Neural crest cell (in vitro differentiated cells): ENCODE measurements at places on chromosomes 11 and 22. TPM values are rescaled to one million over a fixed set of nuclear protein-coding genes. Genes with fewer than 3 reads are reported as not detected.

The PARVG gene
- 0.14 and 0.23 TPM in 2 replicates for total RNA-seq

The ESRRA gene
- total RNA-seq = 33.8 and 34.7 TPM in 2 replicates

The SSTR3 gene
- total RNA-seq = 0.09 TPM in 2 replicates

The CENPM gene
- 47.3 and 48.9 TPM in 2 replicates for total RNA-seq

The SLC37A2 gene
- total RNA-seq = 0.98 and 1.2 TPM in 2 replicates

The ACTN3 gene
- total RNA-seq = 0.16 and 0.35 TPM in 2 replicates

The NLRP14 gene
- 0.30 and 0.51 TPM in 2 replicates for total RNA-seq

The TP53AIP1 gene
- total RNA-seq = 0.25 TPM in 1 of 2 replicates, not detected in the other

The OR51B4 gene
- not detected in 2 replicates for total RNA-seq

DNA sequence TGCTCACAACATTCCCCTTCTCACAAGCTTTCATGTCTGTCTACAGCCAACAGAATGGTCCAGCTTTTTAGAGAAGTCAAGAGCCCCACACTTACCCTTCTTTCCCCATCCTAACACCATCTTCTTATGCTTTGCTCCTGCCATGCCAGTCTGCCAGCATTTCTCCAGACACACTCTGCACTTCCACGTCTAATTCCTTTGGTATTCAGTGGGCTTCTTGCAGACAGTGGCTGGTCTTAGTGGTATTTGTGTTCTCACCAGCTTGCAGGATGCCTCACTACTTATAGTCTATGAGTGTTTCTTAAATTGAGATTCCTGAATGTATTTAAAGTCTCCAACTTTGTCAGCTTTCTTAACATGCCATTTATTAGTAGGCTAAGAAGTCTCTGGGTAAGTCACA lies 154.4 kb downstream of the BBOX1 start:
- no peak overlapping the region for H3K27ac ChIP-seq
- H3K27me3 ChIP-seq = no peaks in the 10 kb centered on the region
- DNase-seq = no peak
- H3K4me1 ChIP-seq = no peaks in the 10 kb centered on the region
- H3K4me3 ChIP-seq = no peak overlapping the region

- no peak overlapping the region for H3K4me3 ChIP-seq
- DNase-seq = no peak
- H3K27me3 ChIP-seq = no peaks in the 10 kb centered on the region
- H3K27ac ChIP-seq = no peak overlapping the region
- peaks cover 15% of the 10 kb centered on the region for H3K4me1 ChIP-seq
These were observed 187.8 kb downstream of the MIAT start for GRCh38 chr22:26845021-26845743.

DNA sequence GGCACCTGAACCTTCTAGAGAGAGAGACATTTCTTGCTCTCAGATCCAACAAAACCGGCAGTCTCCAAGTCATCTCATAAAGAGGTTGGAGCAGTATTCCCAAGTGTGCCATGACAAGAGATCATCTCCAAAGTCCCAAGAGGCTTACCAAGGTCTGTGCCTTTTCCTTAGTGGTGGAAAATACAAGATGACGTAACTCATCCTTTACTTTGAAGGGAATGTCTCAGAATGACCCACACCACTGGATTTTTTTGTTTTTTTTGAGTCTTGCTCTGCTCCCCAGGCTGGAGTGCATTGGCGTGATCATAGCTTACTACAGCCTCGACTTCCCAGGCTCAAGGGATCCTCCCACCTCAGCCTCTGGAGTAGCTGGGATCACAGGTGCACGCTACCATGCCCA lies 71.0 kb upstream of the SLC22A12 start:
- peaks cover 83% of the 10 kb centered on the region for H3K27me3 ChIP-seq
- DNase-seq = no peak
- H3K36me3 ChIP-seq = no peaks in the 10 kb centered on the region
- no peaks in the 10 kb centered on the region for H3K4me1 ChIP-seq

GRCh38 chr22:35539910-35540594 lies 579 bp upstream of the RASD2 start:
- peaks cover 68% of the 10 kb centered on the region for H3K27me3 ChIP-seq
- peak overlapping the region; percentile 80 for H3K4me3 ChIP-seq
- peak; percentile 52 for DNase-seq
- no peaks in the 10 kb centered on the region for H3K4me1 ChIP-seq
- no peak overlapping the region for H3K27ac ChIP-seq
- no peaks in the 10 kb centered on the region for H3K36me3 ChIP-seq

GRCh38 chr11:75035911-75036565 lies 47.3 kb downstream of the NEU3 start:
- no peak overlapping the region for H3K4me3 ChIP-seq
- peaks cover 3% of the 10 kb centered on the region for H3K36me3 ChIP-seq
- H3K27me3 ChIP-seq = peaks cover 3% of the 10 kb centered on the region
- H3K4me1 ChIP-seq = no peaks in the 10 kb centered on the region

GRCh38 chr11:4181782-4182721 lies 87.5 kb downstream of the RRM1 start:
- no peaks in the 10 kb centered on the region for H3K4me1 ChIP-seq
- peak; percentile 57 for DNase-seq
- H3K27me3 ChIP-seq = no peaks in the 10 kb centered on the region
- H3K4me3 ChIP-seq = no peak overlapping the region
- H3K36me3 ChIP-seq = no peaks in the 10 kb centered on the region

GRCh38 chr11:117303101-117303500 lies 12.0 kb downstream of the BACE1-AS start:
- H3K4me1 ChIP-seq = peaks cover 31% of the 10 kb centered on the region
- no peak overlapping the region for H3K27ac ChIP-seq
- H3K4me3 ChIP-seq = no peak overlapping the region
- H3K27me3 ChIP-seq = no peaks in the 10 kb centered on the region

DNA sequence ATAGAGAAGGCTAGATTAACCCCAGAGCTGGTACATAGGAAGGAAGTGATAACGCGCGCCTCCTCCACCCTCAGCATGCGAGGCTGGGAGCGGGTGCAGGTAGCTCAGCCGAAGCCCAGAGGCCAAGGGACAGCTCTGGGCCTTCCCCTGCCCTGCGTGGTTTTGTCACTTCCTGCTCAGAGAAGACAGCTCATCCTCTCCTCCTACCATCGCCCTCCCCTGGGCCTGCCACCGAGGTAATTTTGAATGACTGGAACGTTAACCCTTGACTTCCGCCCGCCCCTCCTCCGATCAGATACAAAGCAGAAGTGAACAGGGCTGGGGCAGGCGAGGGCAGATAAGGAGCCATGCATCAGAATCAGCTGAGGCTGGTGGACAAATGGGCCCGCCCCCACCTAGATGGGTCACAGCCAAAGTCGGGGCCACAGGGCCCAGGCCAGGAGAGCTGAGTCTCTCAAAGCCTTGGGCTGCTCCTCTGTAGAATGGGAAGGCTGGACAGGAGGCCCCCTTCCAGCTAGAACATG lies 1.6 kb downstream of the RAC2 start:
- H3K27ac ChIP-seq = peak overlapping the region; percentile 35
- no peaks in the 10 kb centered on the region for H3K36me3 ChIP-seq
- peaks cover 6% of the 10 kb centered on the region for H3K4me1 ChIP-seq
- no peak for DNase-seq
- H3K4me3 ChIP-seq = no peak overlapping the region

DNA sequence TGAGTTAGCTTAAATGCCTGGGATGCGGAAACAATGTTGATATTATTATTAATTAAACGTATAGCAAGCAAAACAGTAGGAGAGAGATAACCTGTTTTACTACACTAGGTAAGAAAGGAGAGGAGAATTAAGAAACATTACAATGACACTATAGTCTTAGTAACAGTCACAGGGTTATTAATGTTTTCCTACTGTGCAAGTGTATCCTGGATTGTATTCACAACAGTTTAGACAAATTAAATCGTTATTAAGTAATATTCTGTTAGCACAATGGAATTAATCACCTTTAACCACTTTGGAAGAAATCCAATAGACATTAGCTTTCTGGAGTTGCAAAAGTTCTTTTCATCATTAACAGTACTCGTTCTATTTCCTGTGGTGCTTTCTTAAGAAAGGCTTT lies 3.4 kb downstream of the FAM181B start:
- H3K4me1 ChIP-seq = peaks cover 25% of the 10 kb centered on the region
- no peak for DNase-seq
- peak overlapping the region; percentile 35 for H3K4me3 ChIP-seq
- H3K27ac ChIP-seq = no peak overlapping the region

DNA sequence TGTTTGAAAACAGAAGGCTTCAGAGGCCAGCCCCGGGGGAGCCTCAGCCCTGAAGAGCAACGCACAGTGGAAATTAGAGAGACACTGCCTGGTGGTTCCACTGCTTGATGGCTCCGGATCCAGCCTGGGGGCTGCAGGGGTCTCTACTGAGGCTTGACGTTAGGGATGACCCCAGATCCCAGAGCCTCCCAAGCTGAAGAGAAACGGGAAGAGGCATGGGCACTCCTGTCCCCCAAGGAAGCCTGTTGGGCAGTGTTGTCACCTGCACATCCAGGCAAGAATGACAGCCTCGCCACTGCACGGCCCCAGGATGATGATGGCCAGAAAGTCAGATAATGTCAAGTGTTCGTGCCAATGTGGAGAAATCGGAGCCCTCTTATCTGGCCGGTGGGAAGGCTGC lies 56.8 kb upstream of the FGF3 start:
- peaks cover 9% of the 10 kb centered on the region for H3K27me3 ChIP-seq
- H3K4me1 ChIP-seq = no peaks in the 10 kb centered on the region
- DNase-seq = no peak
- H3K4me3 ChIP-seq = no peak overlapping the region
- H3K27ac ChIP-seq = no peak overlapping the region

DNA sequence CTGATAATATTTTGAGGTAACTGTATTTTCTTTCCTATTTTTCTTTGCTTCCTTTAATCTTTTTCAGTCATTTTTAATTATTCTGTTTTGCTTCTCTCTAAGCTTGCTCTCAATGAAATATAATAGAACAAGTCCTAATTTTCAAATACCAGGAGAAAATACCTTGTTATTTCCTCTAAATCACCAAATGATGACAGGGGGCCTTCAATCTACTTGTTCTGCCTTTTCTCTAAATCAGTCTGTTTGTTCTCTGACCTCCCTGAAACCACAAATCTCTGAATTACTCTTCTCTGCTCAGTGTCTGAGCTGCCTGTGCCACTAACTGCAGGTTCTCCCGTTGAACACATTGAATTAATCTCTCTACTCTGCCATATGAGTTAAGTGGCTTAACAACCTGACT lies 286.2 kb downstream of the C11orf87 start:
- H3K27ac ChIP-seq = no peak overlapping the region
- no peaks in the 10 kb centered on the region for H3K4me1 ChIP-seq
- no peak for DNase-seq
- H3K27me3 ChIP-seq = peaks cover 9% of the 10 kb centered on the region
- H3K36me3 ChIP-seq = no peaks in the 10 kb centered on the region
